ENCODE measurements at places on chromosomes 6 and 20.

DNA sequence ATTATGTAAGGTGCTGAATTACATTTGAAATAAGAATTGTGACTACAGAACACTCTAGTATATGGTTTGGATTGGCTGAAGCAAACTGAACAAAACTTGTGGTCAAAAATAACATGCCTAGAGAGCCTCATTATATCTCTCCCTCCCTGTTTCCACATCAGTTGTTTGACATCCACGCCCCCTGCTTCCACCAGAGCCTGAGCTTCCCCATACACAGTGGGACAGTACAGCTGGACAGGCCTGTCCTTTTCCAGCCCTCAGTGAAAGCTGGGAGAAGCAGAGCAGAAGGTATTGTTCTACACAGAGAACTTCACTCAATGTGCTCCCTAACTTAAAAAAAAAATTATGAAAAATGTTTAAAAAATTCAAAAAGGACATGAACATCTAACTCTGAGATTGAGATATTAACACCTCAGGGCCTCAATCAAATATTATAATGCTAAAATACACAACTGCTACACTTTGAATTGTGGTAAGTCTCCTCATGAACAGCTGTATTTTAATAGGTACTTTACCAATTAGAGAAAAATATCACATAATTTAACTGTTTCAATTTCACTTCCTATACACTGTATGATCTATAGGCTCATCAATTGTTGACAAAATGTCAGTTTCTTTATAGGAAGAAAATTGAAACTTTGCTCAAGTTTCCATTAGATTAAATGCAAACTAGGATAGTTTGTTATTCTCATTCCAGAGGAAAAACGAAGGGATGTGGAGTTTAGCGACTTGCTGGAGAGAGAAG lies 44.9 kb upstream of the SCML4 start:
- no peak for DNase-seq

DNA sequence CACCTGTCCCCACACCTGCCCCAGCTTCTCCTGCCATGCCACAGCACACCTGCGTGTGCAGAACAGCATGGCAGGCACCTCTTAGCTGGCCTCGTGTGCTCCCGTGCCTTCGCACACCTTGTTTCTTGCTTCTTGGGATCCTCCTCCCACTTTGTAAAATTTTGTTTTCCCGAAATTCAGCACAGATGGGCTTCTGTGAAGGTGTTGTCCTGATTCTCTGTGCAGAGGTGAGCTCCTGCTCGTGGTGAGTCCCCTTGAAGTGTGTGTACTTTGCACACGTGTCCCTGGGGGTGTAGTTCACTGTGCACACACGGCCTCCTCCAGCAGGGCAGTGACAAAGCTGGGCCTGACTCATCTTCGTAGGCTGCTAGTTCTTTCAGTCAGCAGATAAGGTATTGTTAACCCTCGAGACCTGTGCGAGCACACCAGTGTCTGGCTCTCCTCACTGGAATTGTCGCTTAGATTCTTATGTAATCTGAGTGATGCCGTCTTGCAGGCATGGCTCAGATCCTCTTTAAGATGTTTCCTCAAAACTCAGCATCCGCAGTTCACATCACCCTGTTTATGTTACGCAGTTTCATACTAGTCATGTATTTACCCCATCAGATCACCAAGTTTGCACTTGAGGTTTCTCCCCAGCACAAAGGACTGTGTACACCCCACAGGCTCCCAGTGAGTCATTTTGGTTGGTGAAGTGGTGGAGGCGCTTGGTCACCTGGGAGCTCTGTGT lies 77.7 kb downstream of the CDYL start:
- DNase-seq: no peak

GRCh38 chr6:138514860-138515540 lies 15.7 kb upstream of the NHSL1 start:
- peak; percentile 9 for DNase-seq

GRCh38 chr6:26556263-26557070 lies 18.3 kb downstream of the HMGN4 start:
- DNase-seq: no peak

- no peak for DNase-seq
Observed at GRCh38 chr20:45322952-45323383, 14.9 kb upstream of the MATN4 start.

GRCh38 chr6:46440641-46441040 lies 50.6 kb downstream of the RCAN2 start:
- DNase-seq: no peak

GRCh38 chr6:12111363-12111670 lies 99.2 kb downstream of the HIVEP1 start:
- DNase-seq: no peak

GRCh38 chr6:29976588-29977424 lies 34.5 kb downstream of the HLA-A start:
- DNase-seq: no peak

DNA sequence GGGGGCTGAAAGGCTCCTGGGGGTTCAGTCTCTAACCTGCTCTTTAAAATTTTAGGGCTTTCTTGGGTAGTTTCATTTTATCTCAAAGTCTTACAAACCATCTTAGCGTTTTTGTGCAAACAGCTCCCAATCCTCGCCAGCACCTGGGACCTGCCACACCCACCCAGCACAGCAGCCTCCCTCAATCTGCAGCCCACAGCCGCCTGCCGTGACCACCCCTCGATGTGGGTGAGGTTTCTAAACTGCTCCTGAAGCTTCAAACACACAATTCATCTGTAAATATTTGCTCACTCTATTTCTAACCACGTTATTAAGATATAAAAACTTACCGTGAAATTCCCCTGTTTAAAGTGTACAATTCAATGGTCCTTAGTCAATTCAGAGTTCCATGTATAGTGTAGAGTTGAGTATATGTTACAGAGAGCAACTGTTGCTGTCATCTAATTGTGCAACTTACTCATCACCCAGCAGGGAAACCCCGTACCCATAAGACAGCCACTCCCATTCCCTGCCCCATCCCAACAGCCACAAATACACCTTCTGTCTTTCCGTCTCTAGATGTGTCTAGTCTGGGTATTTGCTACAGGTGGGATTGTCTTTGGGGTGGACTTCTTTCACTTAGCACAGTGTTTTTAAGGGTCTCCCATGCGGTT lies 381.0 kb downstream of the TAF4 start:
- DNase-seq: no peak

DNA sequence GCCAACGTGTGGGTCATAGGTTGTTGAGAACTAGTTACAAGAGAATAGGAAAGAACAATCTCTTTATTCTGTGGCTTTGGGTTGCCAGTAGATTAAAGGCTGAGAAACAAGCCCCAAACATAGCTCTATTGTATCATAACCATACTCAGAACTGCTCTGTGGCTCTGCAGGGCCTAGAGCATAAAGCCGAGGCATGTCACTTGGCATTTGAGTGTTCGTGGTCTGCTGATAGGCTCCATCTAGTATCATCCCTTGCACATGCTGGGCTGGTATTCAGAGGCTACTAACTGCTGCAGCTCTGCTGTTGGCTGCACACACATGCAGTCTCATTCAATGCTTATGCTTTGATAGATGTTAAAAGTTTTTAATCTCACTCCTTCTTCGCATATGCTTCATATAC lies 157.9 kb downstream of the OGFRL1 start:
- DNase-seq: no peak

GRCh38 chr6:52894285-52894684 lies 15.2 kb downstream of the GSTA3 start:
- DNase-seq: no peak

- DNase-seq: no peak
Observed at GRCh38 chr20:32609993-32610392, 24.9 kb upstream of the NOL4L start.

GRCh38 chr6:108127826-108128225 lies 38.0 kb upstream of the NR2E1 start:
- DNase-seq: no peak

DNA sequence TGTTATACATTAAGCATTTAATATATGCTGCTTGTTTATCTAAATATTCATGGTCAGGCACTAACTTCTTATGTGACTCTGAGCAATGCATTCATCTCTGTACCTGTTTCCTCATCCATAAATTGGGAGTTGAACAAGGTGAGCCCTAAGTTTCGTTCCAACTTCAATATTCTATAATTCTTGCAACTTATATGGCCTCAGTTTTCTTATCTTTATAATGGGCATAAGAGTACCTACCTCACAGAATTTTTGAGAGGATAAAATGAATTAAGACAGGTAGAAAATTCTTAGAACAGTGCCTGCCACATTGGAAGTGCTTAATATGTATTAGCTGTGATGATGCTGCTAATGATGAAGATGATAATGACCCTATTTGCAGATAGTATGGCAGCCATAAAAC lies 11.8 kb upstream of the HIVEP2 start:
- DNase-seq: no peak

DNA sequence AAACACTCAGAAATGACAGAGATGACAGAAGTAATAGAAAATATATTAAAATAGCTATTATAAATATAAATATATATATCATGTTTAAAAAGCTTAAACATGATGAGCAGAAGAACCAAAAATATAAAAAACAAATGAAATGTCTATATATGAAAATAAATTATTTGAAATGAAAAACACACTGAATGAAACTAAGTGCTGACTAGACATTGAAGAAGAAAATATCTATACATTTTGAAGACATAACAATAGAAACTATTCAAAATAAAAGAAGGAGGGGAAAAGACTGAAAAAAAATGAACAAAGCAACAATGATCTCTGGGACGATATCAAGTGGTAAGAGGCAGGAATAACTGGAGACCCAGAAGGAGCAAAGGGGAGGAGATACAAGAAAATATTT lies 76.8 kb downstream of the RNASET2 start:
- DNase-seq: no peak

GRCh38 chr6:157368359-157369049 lies 12.5 kb upstream of the ZDHHC14 start:
- no peak for DNase-seq
